ENCODE measurements at places on chromosomes 1 and 21. TPM values are rescaled to one million over a fixed set of nuclear protein-coding genes. Genes with fewer than 3 reads are reported as not detected.
A peak's percentile ranks its signal among the peaks of the same experiment; 100 is the strongest.

Gene CYP4A22
- not detected for total RNA-seq

GRCh38 chr1:216600730-216601609, 122.3 kb downstream of the ESRRG start:
- DNase-seq = peak; percentile 76

- no peak for DNase-seq
Observed at GRCh38 chr21:43829575-43830119, 35.4 kb upstream of the AGPAT3 start.

GRCh38 chr1:67733681-67734322, 48.8 kb downstream of the GADD45A start:
- DNase-seq = no peak

DNA sequence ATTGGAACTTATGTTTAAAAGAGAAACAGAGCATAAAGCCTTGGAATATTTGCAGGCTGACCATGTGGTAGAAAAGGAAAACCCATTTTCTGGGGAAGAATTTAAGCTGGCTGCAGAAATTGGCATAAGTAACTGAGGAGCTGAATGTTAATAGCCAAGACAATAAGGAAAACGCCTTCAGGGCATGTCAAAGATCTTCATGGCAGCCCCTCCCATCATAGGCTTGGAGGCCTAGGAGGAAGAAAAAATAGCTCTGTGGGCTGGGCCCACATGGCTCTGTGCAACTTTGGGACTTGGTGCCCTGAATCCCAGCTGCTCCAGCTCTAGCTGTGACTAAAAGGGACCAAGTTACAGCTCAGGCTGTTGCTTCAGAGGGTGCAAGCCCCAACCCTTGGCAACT, 51.5 kb downstream of the CTH start:
- no peak for DNase-seq

DNA sequence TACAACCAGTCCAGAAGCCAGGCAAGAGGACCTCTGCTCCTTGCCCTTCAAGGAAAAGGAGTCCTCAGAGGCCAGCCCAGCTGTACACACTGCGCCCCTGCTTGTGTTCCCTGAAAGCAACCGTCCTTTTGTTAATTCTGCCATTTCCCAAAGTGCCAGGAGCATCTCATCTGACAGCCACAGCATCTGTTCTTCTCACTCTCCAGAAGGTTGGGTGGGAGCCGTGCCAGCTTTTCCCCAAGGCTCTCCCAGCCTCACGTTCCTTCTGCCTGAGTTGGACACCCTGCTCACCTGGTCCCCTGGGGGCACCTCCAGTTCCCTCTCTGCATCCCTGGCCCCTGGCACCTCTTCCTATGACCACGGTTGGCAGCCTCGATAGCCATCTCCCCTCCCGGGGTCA, 10.5 kb upstream of the CNTN2 start:
- DNase-seq = no peak

DNA sequence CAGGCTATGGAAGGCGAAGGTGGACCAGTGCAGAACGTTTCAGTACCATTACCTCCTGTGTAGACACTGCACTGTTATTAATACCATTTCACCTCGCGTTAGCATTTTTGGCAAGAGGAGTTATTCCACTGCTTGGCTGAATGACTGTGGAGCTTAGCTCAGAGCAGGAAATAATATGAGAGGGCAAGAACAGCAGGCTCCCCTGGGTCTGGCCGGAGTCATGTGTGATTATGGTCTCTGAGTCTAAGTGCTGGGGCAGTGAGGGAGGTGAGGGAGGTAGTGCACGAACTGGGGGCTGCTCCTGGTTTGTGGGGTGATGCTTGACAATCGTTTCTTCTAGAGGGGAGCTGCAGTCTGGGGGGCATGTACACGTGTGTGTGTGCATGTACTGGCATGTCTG, 82.9 kb downstream of the MDM4 start:
- no peak for DNase-seq
